Inflammatory macrophage treated with lipopolysaccharide for 1 hour (primary cell): ENCODE measurements at places on chromosomes 2 and 18.
A peak's percentile ranks its signal among the peaks of the same experiment; 100 is the strongest.

DNA sequence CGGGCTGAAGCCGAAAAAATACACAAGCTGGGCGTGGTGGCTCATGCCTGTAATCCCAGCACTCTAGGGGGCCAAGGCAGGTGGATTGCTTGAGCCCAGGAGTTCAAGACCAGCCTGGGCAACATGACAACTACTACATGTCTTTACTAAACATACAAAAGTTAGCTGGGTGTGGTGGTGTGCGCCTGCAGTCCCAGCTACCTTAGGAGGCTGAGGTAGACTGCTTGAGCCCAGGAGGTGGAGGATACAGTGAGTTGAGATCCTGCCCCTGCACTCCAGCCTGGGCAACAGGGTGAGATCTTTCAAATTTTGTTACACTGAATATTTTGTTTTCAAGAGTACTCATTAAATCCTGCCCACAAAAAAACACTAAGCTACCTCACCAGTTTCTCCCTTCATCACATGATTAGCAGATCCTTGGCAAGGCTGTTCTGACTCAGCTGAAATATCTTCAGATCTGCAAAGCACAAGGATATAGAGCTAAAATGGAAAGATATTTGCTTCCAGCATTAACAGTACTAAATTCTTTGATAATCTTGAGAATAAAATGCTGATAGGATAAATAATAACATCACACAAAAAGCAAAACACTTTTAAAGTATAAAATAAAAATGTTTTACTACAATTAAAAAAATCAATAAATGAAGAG lies 28.2 kb upstream of the MCM6 start:
- peak; percentile 8 for DNase-seq

GRCh38 chr2:235263205-235264120 lies 230.4 kb upstream of the AGAP1 start:
- no peak for DNase-seq

GRCh38 chr2:108360776-108361468 lies 16.8 kb upstream of the SULT1C4 start:
- DNase-seq: no peak

DNA sequence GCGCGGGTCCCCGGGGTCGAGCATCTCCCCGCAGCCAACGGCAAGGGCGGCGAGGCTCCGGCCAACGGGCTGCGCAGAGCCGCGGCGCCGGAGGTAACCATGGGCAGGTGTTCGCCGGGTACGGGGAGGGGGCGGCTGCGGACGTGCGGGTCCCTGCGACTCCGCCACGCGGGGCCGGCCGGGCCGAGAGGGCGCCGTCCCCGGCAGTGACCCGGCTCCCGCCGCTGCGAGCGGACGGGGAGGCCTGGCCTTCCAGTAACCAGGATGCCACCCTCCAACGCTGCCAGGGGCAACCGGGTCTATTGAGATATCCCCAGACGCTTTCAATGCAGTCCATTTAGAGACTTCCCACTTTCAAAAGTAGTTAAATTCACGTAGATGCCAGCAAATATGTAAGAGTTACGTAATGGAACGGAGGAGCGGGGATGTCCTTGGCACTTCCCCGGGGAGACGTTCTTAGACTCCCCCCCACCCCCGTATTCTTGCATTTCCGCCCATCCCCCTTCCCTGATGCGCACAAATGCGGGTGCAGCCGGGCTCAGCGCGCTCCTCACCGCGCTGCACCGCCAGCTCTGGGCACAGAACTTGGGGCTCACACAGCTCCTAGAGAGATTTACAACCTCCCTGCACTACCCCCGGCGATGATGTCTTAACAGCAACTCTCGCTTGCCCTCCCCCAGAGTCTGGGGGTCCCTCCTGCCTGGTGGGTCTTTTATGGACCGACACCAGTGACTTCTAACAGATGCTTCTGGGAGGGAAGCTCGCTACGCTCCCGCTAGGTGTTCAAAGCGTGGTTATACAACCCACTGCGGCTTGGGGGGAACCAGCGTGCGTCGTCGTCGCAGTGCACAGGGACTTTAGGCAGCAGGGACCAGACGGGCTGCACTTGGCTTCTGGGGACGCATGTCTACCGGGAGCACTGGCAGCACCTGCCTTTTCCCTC lies 657 bp downstream of the SGPP2 start:
- DNase-seq: peak; percentile 87

DNA sequence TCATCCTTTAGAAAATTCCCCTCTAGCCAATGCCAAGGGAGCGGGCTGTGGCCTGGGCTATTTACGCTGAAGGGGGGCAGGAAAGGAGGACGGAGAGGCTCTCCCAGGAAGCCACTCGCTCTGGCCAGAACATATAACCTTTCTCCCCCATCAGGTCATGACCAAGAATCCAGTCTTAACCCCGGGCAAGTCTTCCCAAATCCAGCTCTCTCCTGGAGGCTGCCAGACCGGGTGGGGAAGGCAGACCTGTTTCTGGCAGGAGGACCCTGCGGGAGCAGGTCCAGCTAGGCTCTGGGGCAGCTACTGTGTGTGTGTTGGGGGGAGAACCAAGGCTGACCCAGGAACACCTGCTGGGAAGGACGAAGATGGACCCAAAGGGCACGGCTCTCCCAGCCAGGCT lies 13.4 kb upstream of the SEMA4C start:
- DNase-seq: no peak

DNA sequence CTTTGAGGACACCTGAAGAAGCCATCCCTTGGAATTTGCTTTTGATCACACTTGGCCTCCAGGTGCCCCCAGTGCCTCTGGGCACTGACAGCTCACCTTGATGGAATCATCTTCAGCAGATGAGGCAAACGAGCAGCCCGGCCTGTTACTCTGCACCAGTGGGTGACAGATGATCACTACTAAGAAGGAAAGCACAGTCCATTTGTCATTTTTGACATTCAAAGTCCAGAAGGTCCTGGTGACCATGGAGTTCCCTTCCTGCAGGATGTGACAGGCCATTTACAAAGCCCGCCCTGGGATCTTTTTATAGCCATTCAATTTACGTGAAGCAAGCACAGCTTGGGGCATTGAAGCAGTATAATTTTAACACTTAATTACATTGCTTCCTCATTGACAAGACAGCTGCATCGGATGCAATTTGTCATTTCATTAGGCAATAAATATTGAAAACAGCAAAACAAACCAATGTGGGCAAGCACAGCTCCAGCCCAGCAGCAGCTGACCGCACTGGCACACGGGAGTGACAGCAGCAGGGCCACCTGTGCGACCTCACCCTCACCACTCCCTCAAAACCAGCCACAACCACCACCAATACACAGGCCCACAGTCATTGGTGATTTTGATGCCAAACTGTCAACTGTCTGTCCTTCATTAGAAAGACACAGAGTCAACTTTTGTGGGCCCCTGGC lies 76.0 kb upstream of the SLC66A3 start:
- DNase-seq: no peak

DNA sequence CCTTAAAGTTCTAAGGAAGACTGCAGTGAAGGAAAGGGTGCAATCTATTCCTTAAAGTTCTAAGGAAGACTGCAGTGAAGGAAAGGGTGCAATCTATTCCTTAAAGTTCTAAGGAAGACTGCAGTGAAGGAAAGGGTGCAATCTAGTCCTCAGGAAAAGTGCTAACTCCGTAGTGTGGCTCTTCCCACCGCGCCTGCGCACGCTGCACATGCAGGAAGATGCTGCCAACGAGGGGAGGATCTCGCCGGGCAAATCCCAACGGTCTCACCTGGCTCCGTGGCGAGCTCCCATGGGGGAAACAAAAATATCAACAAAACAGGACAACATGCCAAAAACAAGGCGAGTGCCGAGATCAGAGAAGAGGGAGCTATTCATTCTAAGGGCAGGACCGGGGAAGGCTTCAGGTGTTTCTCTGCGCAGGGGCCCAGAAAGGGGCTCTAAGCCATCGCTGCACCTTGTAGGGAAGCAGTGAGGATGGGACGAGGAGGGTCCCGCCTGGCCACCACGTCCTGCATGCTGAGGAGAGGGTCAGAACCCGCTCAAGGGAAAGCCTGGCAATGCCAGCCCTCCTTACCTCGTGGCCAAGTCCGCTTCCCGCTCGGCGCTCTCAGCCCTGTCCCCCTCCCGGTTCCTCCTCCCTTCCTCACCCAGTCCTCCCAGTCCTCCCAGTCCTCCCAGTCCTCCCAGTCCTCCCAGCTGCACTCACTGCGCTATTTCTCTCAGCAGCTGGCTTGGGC lies 24.5 kb downstream of the TIMM21 start:
- DNase-seq: no peak

DNA sequence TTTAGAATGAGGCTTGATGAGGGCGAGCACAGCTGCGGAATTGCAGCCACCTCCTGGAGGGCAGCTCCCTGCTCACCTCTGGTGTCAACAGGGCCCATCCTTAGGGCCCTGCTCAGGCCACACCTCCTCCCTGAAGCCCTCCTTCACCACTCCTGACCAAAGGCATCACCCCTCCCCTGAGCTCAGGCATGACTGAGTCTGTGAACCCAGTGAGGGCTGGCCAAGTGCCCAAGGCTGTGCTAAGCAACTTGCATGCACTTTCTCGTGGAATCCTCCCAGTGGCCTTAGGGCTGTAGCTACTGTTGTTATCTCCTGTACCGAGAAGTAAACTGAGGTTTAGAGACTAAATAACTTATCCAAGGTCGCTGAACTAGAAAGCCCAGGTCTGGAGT lies 101.7 kb downstream of the KLHL29 start:
- DNase-seq: no peak

DNA sequence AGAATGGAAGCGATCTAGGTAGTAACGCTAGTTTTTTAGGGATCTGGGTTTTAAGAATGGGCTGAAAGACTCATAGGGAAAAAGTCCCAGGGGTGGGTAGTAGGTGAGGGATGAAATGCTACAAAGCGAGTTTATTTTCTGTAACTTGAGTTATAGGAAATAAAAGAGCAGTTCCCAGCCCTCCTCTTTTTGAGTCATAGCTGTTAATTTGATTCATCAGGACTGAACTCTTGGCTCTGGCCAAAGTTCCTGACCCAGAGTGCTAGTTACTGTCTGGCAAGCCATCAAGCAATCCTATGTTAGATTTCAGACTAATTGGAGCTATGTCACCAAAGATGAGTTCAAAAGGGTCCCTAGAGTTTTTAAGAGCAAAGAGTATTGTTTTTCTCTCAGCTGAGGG lies 17.4 kb upstream of the NOSTRIN start:
- no peak for DNase-seq

DNA sequence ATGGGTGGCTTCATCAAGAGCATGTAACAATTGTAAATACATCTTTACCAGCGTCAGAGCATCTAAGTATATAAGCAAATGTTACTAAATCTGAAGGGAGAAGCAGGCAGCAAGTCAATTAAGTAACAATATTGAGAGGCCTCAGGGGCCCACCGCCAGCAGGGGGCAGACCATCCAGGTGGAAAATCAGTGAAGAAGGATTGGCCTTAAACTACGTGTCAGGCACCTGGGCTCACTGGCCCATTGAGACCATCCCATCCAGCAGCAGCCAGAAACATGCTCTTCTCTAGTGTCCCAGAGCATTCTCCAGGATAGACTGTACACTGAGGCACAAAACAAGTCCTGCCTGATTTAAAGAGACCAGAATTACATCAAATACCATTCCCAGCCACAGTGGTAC lies 96.2 kb upstream of the SNTG2 start:
- DNase-seq: peak; percentile 2

- no peak for DNase-seq
These were observed 61.7 kb upstream of the LCLAT1 start for GRCh38 chr2:30385327-30385726.
